CD8-positive, alpha-beta memory T cell (primary cell): ENCODE measurements at places on chromosomes 16 and 17. TPM values are rescaled to one million over a fixed set of nuclear protein-coding genes. Genes with fewer than 3 reads are reported as not detected.

GRCh38 chr16:50152351-50152806 lies 727 bp upstream of the TENT4B start:
- DNase-seq = peak; percentile 59

The JUP gene
- 0.35 TPM for total RNA-seq

DNA sequence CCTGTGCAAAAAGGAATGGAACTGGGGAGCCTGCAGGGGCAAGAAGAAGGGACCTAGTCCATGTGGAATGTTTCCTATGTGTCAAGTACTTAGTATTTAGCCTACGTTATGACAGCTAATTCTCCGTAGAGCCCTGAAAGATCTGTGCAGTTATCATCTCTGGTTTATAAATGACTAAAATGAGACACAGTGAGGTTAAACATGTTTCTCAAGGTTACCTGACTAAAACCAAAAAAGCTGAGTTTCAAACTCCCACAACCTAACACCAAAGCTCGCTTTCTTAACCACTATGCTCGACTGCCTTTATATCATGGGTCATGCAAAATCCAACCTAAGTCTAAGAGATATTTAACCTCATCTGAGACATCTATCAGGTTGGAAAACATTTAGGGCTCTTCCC lies 53.3 kb upstream of the CCL2 start:
- DNase-seq = no peak

- DNase-seq = no peak
Measured at GRCh38 chr17:36640836-36641235, 39.5 kb downstream of the MRM1 start.

The KRT40 gene
- total RNA-seq = not detected

The CTRL gene
- 4.1 TPM for total RNA-seq

DNA sequence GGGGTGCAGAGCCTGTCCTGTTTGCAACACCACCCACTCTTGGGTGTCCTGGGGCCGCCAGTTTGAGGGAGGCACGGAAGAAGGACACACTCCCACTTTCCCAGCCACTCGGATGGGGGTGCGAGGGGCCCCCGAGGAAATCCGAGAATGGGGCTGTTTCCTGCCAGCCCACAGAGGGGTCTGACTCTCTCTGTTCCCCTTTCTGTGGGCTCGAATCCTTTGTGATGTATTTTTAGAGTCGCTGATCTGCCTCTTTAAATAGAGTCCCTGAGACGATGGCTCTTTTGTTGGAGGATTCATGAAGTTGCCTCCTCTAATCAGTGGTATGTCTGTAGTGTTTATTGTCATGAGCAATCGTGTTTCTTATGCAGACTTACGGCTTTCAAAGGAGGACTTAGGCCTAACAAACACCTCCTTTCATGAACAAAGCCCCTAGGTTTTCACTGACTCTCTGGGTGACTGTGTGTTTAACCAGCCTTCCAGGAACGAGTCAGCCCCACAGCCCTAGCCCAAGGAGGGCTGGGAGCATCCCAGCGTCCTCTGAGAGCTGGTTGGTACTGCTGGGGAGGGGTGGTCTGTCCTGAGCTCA lies 29.1 kb downstream of the CIBAR2 start:
- no peak for DNase-seq
